ENCODE measurements at places on chromosomes 3 and 15.

- no peak for DNase-seq
These were observed 501.3 kb upstream of the TPRG1 start for GRCh38 chr3:188670446-188670845.

- DNase-seq, result no peak
These were observed 267.0 kb downstream of the PTPRG start for GRCh38 chr3:61828184-61828874.

- DNase-seq, result no peak
These were observed 232.1 kb downstream of the CTNNB1 start for GRCh38 chr3:41431386-41431785.

DNA sequence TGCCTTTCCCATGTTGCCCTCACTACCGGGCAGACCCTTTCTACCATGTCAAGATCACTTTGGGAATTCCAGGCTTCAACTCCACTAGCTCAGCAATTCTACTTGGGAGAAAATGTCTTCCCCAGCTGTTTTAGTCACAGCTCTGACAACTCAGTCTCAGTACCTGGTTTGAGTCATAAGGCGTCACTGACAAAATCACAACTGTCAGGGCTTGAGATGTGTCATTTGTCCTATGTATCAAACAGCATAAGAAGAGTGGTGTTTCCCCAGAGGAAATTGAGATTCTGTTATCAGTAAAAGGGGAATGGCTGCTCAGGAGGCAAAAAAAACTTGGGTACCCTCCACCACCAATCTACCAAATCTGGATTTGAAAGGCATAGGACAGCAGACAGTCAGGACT lies 594.9 kb upstream of the SUCLG2 start:
- no peak for DNase-seq

DNA sequence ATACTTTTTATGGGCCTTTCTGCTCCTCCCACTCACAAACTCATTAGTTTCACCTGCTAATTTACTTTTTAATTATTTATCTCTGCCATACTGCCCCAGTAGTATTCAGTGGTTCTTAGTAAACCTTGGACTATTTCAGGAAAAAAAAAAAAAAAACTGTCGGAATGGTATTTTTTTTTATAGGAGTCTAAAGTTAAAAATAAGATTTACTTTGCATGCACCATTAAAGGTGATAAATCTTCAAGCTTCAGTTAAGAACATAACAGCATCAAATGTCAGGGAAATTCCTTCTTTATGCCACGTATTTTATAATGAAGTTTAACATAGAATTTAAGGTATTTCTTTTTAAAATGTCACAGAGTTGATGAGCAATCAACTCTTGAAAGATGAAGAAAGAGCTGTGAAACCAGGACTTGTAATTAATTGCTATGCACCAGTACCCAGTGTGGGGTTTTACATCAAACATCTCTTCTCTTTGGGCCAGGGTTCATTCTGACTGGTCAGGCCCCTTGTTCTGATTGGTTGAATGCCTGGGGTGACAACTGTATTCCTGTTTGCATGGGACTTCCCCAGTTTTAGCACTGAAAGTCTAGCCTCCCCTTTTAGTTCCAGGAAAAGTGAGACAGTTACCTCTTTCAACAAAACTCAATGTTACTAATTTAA lies 40.3 kb upstream of the PTPRG start:
- no peak for DNase-seq

- DNase-seq, result no peak
These were observed 65.5 kb upstream of the DCBLD2 start for GRCh38 chr3:98966862-98967546.

DNA sequence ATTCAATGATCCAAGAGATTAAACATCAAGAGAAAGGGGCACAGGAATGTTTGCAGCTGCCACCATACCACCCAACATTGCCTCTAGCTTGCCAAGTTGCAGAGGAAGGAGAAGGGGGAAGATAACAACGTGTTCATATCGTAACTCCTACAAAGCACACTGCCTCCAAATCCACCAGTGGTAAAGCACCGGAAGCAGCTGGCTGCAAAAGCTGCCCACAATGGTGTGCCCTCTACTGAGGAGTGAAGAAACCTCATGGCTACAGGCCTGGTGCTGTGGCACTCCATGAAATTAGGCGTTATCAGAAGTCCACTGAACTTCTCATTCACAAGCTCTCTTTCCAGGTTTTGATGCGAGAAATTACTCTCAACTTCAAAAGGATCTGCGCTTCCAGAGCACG lies 263.9 kb upstream of the STT3B start:
- no peak for DNase-seq

GRCh38 chr3:124758851-124759635 lies 28.8 kb downstream of the UMPS start:
- DNase-seq, result no peak

All from putamen (tissue), 1 donor.